ENCODE measurements at places on chromosomes 12 and 14.
A peak's percentile ranks its signal among the peaks of the same experiment; 100 is the strongest.

DNA sequence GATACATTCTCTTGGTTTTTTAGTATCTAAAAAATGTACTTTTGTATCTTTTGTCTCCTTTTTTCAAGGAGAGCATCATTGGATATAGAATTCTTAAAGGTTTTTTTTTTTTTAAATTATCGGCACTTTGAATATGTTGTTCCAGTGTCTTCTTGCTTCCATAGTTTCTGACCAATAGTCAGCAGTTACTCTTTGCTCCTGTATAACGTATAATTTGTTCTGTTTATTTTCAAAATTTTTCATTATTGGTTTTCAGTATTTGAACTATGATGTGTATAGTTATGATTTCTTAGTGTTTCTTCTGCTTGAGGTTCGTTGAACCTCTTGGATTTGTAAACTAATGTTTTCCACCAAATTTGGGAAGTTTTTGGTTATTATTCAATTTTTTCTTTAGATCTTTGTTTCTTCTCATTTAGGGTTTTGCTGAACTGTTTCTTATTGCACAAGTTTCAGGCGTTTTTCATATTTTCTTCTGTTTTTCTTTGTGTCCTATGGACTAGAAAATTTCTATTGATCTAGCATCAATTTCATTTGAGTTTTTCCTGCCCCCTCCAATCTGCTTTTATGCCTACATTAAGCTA lies 93.9 kb downstream of the PLBD1 start:
- DNase-seq = peak; percentile 15

- DNase-seq = peak; percentile 73
Measured at GRCh38 chr14:105199093-105199492, 18.0 kb upstream of the NUDT14 start.

DNA sequence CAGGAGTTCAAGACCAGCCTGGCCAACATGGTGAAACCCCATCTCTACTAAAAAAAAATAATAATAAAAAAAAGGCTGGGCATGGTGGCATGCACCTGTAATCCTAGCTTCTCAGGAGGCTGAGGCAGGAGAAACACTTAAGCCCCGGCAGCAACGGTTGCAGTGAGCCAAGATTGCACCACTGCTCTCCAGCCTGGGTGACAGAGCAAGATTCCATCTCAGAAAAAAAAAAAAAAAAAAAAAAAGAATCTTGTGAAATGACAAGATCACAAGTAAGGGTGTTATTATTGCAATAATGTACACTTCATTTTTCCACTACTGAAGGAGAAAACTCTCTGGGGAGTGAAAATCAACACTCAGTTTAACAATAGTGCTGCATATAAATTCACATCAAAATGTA lies 8.8 kb upstream of the PTGR2 start:
- no peak for DNase-seq

- DNase-seq = no peak
Measured at GRCh38 chr14:66234411-66234810, 251.8 kb upstream of the CCDC196 start.

DNA sequence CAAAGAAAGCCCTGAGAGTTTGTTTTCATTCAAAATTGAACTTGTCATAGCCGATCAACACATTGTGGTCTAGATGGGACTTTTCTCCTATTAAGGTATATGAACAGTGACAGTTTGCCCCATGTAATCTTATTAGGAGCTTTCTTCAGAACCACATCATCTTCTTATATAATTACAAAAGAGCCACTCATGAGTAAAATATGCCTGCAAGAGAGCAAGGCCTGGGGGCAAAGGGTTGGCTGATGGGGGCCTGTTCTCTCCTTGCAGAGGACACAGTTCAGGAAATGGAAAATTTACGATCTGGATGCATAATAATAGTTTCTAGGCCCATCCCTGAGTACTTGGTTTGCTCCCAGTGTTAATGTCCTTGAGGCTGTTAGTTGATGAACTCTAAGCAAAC lies 87.8 kb downstream of the FLRT2 start:
- DNase-seq = peak; percentile 26

GRCh38 chr12:100987552-100988521 lies 193.3 kb downstream of the ANO4 start:
- peak; percentile 14 for DNase-seq

DNA sequence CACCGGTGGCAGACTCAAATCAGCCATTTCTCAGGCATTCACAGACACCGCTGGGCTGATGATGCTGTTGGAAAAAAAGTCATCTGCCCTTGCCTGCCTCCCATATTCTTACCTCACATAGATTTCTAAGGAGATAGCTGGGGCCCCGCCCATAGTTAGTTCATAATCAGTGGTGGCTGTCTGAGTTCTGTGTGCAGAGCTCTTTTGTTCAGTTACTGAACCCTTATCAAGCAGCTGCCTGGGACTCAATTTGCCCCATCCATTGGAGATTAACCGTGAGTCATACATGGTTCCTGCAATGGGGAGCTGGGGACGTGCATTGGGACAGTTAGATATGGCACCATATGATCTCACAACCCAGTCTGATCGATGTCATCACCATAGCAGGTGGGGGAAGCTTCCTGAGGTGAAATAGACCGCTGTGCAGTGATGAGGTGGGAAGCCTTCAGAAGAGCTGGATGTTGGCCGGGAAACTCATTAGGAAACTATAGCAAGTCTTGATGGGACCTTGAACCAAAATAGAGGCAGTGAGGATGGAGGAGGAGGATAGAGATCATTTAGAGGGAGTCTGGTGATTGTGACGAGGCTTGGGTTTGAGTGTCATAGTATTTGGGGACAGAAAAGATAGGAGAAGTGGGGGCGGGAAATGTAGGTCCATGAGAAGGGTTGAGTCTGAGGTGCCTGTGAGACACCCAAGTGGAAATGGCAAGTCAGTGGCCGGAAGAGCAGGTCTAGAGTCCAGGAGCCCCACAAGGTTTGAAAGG lies 147.8 kb downstream of the GCH1 start:
- DNase-seq = no peak

- no peak for DNase-seq
Measured at GRCh38 chr12:114671443-114672411, 12.2 kb downstream of the TBX3 start.

DNA sequence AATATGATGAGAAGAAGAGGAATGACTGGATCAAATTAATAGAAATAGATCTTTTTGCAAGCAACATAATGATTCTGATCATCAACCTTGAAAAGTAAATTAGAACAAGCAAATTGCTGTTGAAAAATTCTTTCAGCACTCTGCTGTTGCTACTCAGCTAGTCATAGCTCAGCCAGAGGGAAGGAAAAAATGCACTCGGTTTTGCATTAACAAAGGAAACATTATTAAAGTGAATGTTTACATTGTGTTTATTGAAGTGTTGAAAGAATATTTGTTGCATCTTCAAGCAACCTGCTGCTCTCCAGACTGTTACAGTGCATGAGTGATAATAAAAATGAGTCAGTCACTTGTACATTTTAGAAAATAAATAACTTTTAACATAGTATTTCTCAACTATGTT lies 26.5 kb downstream of the AP5M1 start:
- no peak for DNase-seq

- no peak for DNase-seq
Measured at GRCh38 chr12:25728056-25728595, 175.0 kb upstream of the LMNTD1 start.

DNA sequence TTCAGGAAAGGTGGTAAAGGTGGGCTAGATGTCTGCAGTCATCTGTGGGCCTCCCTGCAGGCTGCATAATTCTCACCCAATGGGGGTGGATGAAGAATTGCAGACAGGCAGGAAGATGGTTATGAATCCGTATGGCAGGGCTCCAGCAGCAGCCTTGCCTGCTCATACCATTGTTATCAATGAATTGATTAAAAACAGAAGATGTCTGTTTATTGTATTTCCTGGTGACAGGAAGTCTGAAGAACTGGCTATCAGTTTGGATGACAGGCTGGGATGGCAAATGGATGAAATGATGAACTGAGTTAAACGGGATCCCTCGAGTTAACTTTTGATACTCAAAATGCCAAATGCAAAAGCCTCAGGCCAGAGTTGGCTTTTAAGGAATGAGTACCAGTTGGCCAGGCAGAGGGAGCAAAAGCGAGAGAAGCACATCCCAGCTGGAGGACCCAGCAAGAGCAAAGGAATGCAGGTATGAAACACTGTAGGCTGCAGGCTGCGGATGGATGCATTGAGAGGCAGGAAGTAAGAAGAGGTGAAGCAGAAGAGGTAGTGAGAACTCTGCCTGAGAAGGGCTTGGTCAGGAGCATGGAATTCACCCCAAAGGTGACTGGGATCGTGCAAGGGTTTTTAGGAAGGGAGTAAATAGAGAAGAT lies 550.0 kb upstream of the TBX3 start:
- DNase-seq = no peak

- peak; percentile 90 for DNase-seq
Measured at GRCh38 chr12:71476513-71476912, 36.9 kb downstream of the LGR5 start.

GRCh38 chr12:85363382-85364190 lies 83.6 kb downstream of the ALX1 start:
- no peak for DNase-seq

GRCh38 chr12:49583366-49584094 lies 15.6 kb upstream of the MCRS1 start:
- no peak for DNase-seq

DNA sequence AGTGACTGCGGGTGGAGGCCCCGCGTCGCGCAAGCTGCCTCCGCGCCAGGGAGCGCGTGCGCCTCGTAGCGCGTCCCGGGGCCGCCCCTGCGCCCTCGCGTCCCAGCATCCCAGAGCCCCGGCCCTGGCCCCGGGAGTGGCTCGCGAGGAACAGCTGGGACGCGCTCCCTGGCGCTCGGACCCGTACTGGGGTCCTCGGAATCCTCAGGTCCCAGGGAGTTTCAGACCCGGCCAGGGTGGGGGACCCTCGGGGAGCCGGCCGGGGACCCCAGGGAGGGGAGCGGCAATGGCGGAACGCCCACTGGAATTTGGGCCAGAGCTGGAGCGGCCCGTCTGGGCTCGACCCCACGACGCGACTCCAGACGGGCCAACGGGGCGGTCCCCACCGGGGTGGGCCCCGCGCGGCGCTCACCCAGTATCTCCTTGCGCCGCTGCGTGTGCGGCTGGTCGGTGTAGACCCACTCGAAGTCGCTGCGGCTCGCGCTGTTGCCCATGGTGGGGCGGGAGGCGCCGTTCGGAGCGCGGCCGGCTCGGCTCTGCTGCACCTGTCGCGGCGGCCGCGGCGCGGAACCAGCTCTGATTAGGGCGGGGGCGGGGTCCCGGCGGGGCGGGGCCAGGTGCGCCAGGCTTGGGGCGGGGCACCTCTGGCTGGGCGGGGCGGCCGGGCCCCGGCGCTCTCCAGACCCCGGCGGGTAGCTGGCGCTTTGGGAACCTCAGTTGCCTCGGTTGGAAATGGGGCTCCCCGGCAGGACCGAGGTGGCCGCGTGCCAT lies at the start of gene DEGS2:
Gene DEGS2 (minus strand): TSS at position 552 of the 771 bp plus-strand sequence. CDS start 58 bp downstream, at position 494.
- DNase-seq = no peak

DNA sequence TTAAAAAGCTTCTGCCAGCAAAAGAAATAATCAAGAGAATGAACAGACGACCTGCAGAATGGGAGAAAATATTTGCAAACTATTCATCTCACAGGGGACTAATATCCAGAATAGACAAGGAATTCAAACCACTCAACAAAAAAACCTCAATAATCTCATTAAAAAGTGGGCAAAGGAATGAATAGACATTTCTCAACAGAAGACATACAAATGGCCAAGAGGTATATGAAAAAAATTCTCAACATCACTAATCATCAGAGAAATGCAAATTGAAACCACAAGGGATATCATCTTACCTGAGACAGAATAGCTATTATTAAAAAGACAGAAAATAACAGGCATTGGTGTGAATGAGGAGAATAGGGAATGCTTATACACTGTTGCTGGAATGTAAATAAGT lies 270.0 kb downstream of the DACT1 start:
- DNase-seq = no peak

DNA sequence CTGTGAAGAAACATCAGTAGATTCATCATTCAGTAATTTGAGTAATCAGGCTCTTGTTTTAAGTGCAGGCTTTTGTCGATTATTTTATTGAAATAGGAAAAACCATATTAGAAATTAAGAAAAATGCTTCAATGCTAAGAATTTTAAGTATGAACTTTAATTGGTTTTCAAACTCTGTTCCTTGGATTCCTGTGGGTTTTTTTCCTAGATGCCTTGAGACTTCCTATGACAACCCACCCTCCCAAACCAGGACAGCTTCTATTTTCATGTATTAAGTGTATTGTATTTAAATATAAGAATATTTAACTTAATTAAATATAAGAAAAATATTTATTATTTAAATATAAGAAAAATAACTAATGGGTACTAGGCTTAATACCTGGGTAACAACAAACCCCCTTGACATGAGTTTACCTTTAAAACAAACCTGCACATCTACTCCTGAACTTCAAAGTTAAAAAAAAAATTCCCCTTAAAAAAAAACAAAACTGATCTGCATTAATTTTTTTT lies 3.0 kb downstream of the ARHGAP5 start:
- no peak for DNase-seq

DNA sequence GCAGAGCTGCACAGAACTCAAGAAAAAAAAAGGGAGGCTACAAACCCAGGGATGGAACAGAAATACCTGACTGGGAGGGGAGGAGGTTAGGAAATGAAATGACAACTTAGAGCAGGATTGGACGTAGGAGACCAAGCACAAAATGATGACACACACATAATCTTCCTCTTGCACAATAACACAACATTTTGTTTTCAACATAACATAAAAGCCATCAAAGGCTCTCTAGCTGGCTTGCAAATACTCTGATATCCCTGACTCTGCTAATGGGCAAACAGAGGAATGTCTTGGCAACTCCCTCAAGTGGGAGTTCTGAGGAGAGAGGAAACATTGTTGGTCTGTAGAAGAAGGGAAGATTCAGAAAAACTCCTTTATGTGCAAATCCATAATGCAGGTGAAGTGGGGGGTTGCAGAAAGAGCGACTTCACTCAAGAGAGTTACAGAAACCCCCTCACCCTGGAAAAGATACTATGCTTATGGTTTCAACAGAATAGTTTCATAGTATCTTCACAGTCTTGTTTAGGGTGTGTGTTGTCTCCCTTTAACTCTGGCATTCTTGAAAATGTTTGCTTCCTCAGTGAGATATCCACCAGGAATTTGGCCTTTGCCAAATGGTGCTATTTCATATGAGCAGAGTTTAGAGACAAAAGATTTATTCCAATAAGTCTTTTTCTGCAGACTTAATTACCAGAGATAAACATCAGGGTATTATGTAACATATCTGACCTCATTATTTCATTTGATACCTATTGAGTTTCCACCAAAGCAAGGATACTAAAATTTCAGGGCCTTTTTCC lies 43.8 kb upstream of the LTBP2 start:
- DNase-seq = peak; percentile 92

GRCh38 chr12:24991209-24992049 lies 42.5 kb upstream of the BCAT1 start:
- DNase-seq = peak; percentile 28

DNA sequence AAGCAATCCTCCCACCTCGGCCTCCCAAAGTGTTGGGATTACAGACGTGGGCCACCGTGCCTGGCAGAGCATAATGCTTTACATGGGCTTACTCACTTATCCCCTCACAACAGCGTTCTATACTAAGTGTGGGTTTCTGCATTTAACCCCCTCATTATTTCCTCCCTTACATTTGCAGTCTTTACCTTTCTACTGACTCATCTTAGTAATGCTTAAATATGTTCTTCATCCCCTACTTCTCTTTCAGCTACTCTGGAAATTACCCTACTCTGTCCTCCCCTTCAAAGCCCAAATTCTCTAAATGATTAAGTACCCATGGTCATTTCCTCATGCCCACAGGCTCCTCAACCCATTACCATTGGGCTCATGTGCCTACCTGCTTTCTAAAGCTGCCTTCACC lies 40.7 kb downstream of the NKX2-1 start:
- no peak for DNase-seq

GRCh38 chr14:50001151-50001998 lies 108.5 kb downstream of the ARF6 start:
- no peak for DNase-seq
